Stomach (tissue), 19 donors: ENCODE measurements at places on chromosomes 3 and 15. TPM values are rescaled to one million over a fixed set of nuclear protein-coding genes. Genes with fewer than 3 reads are reported as not detected.

SHC4 gene
- 1.8 TPM for total RNA-seq

ACTC1 gene
- total RNA-seq = 4.9 TPM

DNA sequence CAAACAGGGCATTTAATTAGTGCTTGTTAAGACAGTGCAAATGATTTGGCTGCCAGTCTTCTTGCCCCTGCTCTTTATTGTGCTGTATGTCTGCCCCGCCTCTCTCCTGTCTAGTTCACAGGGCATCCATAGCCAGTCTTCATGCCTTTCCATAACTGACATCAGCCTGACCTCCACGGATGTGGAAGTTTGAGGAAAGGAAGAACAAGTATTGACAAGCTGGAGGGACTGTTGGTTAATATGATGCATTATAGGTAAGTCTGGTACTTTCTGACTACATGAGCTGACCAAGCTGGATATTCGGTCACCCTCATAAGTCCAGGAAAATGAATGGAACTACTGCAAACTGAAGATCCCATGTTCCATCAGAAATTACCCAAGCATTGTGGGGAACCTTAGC lies 325.9 kb downstream of the TIGIT start:
- DNase-seq = no peak

DNA sequence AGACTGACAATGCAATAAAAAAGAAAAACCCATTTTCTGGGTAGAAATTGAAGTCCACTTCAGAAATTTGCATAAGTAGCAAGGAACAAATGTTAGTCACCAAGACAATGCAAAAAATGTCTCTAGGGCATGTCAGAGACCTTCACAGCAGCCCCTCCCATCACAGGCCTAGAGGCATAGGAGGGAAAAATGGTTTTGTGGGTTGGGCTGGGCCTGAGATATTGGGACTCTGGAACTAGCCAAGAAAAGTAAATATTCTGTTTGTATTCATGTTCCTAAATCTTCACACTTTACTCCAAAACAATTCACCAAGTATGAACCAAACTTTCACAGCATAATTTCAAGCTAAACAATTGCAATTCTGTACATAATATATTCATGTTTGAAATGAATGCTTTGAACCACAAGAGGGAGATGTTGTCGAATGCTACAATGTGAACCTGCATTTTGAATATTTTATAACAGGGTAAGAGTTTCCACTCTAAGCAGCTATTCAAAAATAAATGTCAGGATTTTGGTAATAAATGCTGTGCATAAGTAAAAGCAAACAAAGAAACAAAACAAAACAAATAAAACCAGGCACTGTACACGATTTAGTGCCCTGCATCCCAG lies 429.2 kb downstream of the OTOL1 start:
- DNase-seq = no peak

GRCh38 chr3:105334138-105334882 lies 32.4 kb upstream of the ALCAM start:
- DNase-seq = no peak

ATP10A gene
- total RNA-seq = 1.8 TPM
